ENCODE measurements at places on chromosomes 16 and 17.

GRCh38 chr17:55210292-55210691 lies 54.5 kb upstream of the HLF start:
- DNase-seq: no peak

GRCh38 chr17:77701996-77702395 lies 256.5 kb upstream of the TNRC6C start:
- no peak for DNase-seq

DNA sequence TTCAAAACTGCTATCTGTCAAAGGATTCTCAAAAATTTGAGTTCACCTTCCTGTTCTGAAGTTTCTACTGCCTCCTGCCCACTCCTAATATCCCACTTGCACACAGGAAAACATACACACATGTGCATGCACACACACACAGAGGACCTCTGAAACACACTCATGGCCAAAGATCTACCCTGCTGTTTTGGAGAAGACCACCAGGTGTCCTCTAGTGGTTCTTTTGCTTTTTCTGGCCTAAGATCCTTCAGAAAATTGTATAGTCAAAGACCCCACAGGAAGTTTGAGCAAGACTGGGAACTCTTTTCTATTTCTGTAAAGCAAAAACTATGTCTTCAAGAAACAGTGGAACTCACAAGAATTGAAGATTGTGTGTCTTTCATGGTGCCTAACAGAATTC lies 90.2 kb downstream of the CDH8 start:
- no peak for DNase-seq

- DNase-seq: no peak
Observed at GRCh38 chr16:7581175-7581574, 248.5 kb downstream of the RBFOX1 start.

- no peak for DNase-seq
Observed at GRCh38 chr16:50809561-50809960, 67.7 kb downstream of the CYLD start.

DNA sequence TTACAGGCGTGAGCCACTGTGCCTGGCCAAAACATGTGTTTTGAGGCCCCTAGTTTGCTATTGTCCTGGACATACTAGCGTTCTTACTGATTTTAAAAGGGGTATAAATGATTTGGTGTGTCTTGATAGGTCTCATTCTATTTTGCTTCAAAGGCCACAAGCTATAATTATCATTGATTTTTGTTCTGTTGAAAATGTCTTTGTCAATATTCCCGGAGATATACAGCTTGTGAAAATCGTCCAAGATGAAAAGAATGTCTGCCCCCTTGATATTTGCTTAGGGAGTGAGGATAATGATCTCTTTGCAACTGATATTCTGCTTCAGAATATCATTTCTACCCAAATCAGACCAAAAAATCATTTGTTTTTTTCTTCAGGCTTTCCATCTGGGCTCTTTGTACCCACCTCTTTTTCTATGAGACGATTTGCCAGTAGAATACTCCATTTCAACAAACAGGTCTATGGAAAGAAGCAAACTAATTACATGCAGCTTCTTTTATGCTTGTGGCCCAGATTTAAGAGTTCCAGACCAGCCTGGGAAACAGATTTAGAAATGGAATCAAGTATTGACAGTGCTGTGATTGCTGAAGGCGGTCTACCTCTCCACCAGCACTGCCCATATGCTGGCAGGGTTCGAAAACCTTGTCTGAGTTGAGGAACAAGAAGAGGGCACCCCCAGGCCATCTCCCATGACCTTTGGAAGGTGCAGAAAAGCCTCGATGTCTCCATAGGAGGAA lies 14.1 kb upstream of the ST6GALNAC1 start:
- no peak for DNase-seq

GRCh38 chr16:26453215-26453614 lies 613.5 kb upstream of the C16orf82 start:
- DNase-seq: no peak

GRCh38 chr16:73040136-73040535 lies 7.8 kb downstream of the ZFHX3 start:
- DNase-seq: no peak

- DNase-seq: no peak
Observed at GRCh38 chr16:28838558-28838918, 7.6 kb downstream of the TUFM start.

- DNase-seq: no peak
Observed at GRCh38 chr16:31465788-31466370, 6.1 kb upstream of the TGFB1I1 start.

DNA sequence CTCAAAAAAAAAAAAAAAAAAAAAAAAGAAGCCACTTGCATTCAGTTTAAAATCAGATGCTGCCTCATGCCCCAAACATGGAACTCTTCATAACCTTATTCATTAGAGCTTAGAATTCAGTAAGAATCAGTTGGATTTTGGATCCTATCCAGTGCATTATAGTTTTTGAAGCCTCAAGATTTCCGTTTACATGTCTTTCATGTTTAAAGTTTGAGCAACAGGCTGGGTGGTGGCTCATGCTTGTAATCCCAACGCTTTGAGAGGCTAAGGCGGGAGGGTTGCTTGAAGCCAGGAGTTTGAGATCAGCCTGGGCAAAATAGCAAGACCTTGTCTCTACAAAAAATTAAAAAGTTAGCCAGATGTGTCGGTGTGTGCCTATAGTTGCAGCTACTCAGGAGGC lies 55.0 kb downstream of the SNTB2 start:
- no peak for DNase-seq

DNA sequence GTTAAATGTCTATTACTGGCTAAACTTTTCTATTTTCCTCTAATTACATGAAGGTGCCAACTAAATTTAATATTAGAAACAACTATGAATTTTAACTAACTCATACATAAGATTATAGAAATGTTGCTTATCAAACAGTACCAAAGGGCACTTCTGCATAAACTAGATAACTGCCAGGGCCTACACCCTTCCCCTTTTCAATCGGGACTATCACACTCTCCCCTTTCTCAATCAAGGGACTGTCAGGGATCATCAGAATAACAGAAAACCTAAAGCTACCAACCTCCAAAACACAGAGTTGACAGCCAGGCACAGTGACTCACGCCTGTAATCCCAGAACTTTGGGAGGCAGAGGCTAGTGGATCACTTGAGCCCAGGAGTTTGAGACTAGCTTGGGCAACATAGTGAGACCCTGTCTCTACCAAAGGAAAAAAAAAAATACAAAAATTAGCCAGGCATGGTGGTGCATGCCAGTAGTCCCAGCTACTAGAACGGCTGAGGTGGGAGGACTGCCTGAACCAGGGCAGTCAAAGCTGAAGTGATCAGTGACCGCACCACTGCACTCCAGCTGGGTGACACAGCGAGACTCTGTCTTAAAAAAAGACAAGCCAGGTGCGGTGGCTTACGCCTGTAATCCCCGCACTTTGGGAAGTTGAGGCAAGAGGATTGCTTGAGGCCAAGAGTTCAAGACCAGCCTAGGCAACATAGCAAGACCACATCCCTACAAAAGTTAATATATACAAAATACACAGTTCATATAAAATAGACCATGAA lies 3.2 kb upstream of the PHLPP2 start:
- DNase-seq: no peak

- no peak for DNase-seq
Observed at GRCh38 chr17:77829843-77830799, 128.4 kb upstream of the TNRC6C start.

DNA sequence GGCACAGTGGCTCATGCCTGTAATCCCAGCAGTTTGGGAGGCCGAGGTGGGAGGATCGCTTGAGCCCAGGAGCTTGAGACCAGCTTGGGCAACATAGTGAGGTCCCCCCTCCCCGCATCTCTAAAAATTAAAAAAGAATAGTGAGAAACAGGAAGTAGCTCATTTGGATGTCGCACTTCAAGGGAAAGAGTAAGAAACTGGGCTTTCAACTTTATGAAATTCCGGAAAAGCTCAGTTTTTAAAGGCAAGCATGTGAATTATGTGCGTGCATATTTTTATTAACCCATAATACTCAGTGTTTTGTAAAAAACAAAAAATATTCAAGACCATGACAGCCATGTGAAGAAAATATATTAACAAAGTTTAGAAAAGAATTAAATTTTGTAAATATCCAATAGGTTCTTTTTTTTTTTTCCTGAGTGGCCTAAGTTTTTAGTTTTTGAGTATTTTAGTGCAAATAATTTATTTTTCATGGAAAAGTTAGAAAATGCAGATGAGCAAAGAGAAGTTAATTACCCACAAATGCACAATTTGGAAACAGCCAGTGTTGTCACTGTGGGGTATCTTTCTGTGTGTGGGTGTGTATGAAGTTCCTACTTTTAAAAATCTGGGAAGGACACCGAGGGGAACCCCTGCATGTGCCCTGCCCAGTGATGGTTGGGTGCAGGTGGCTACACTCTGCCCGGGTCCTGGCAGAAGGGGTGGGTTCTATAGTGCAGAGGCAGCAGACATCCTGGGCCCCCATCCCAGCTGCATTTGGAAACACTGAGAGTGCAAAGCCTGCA lies 40.0 kb downstream of the CIBAR2 start:
- no peak for DNase-seq

DNA sequence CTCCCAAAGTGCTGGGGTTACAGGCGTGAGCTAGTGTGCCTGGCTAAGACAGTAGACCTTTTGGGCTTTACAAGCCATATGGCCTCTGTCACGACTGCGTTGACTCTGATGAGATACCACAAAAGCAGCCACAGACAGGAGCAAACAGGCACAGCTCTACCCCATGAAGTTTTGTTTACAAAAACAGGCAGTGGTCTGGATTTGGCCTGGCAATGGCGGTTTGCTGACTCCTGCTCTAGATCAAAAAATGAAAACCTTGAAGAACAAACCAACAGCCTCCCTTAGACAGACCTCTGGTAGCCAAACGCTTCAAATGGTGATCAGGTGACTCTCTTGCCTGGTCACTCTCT lies 20.7 kb downstream of the SLC43A2 start:
- no peak for DNase-seq
